ENCODE measurements at places on chromosomes 7 and 10.

GRCh38 chr7:42460148-42460547 lies 223.1 kb upstream of the GLI3 start:
- DNase-seq, result no peak

- no peak for DNase-seq
These were observed 694.1 kb downstream of the ANKRD7 start for GRCh38 chr7:118918556-118918955.

GRCh38 chr7:65269150-65269856 lies 104.4 kb upstream of the ZNF92 start:
- DNase-seq, result no peak

DNA sequence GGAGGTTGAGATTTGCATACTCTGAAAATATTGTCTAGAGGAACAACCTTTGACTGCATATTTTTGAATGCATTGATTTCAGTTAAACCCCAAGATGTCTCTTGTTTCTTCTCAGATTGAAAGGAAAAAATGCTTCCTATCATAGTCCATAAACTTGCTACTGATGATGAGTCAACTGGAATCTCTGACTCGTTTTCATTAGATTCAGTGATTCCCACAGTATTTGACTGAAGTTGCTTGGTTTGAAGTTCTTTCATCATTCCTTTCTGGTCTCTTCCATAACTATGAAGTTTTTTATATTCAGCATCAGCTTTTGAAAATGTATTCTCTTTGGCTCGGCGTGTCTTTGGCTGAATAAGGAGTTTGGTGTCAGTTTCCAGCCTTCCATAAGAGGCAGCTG lies 10.7 kb downstream of the PEX1 start:
- no peak for DNase-seq

DNA sequence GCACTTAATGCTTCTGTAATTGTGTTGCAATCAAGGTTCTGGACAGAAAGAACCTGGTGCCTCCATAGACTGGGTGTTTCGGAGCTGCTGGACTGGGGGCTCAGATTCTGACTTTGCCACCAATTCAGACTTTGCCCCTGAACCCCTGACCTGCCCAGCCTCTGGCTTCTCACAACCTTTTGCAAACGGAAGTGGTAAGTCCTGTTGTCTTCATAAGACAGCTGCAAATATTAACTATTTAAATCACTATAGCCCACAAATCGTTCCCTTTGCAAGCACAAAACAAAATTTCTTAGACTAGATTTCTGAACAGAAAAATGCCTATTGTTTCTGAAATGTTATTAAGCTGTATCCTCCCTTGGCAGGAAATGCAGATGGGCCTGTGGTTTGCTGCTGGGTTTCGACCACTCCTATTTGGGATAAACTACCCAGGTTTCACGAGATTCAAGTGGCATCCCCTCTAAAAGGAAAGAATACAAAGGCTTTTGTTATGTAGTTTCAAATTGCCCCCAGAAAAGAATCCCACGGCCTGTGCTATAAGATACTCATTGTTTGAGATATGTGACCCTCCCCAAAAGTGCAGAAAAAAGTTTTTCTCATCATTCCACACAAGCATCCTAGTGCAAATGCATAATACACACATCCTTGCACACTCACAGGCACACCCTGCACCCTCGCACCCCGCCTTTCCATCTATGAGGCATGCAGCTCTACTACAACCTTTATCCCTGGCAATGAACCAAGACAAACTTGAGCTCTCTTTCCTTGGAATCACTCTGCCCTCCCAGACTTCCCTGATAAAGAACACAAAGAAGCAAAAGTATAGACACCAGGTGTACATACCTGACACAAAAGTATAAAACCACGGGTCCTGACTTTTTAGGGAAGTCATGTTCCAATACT lies 209.1 kb downstream of the PRPF18 start:
- peak; percentile 28 for DNase-seq

DNA sequence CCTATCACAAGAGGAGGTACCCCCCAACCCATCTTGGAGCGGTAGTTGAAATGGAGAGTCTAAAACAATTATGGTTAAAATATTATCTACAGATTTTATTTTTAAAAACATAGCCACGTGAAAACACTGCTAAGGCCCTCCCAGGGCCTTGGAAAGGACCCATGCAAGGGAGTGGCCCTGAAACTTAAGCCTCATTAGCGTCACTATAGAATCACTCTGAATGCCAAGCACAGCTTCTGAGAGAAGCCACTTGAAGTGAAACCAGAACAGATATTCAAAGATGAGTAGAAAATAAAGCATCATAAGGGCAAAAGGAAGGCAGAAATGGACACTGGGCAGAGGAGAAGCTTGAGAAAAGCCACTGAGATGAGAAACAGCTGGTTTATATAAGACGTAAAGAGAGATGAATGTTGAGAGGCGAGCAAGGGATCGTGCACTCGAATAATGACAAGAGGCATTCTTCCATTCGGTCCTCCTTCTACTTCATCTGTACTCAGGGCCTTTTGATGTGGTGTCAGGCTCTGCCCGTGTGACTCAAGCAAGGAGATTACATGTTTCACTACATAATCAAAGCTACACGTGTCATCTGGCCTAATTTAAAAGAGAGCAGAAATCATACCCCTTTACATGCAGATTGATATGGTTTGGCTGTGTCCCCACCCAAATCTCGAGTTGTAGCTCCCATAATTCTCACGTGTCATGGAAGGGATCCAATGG lies 33.4 kb upstream of the SLC39A12 start:
- no peak for DNase-seq

- no peak for DNase-seq
These were observed 115.9 kb upstream of the NRG3 start for GRCh38 chr10:81759111-81759510.

DNA sequence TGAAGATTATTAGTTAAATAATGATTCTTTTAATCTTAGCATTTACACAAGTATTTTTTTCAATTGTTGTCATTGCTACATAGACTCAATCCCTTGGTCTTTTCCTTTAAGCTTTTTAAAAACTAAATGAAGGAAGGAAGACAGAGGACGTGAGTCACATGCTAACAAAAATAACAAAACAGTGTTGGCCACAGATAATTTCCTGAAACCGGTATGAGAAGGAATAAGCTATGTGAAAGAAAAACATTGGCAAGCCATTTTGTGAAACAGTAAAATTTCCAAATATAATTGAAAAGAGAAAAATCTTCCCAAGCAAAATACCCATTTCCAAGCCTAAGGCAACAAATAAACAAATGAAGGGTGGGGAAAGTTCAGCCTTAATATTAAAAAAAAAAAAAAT lies 223.0 kb downstream of the AHR start:
- DNase-seq, result no peak

DNA sequence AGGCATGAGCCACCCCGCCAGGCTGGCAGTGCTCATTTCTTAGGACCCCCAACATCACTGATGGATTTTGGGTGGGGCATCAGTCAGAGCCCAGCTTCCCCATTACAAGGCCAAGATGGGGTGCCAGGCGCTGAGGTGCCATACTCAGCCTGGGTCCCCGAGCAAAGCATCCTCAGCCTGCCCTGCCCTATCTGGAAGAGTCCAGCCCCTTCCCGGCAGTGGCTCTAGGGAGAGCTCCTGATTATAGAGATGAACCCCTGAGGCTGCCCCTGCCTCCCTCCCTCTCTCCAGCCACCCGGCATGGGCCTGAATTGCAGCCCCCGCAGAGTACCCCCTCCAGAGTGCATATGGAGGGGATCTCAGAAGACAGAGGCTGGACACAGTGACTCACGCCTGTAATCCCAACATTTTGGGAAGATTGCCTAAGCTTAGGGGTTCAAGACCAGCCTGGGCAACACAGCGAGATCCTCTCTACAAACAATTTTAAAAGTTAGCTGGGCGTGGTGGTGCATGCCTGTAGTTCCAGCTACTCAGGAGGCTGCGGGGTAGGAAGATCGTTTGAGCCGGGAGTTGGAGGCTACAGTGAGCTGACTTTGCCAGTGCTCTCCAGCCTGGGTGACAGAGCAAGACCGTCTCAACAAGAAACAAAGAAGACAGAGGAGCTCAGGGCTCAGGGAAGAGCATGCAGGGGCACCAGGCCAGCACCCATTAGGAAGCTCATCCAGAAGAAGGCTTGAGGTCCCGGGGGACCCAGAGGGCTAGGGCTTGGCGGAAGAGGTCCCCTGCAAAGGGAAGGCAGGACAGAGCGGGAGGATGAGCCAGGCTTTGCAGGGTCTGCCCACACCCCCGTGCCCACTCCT lies 13.3 kb downstream of the LAT2 start:
- no peak for DNase-seq

DNA sequence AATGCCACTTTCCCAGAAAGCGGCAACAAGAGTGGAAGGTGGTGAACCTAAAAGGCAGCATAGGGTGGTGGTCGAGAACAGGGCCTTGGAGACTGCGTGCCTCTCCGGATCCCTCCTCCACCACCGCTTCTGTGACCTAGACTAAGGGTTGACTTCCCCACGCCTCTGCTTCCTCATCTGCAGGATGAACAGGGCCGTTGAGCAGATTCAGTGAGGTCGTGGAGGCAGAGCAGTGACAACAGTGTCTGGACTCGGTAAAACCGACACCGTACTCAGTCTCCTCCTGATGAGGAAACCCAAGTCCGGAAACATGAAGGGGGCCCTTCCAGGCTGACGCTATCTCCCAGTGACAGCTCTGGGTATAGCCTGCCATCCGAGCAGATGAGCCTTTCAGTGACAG lies 162.6 kb downstream of the CELF2 start:
- peak; percentile 79 for DNase-seq

DNA sequence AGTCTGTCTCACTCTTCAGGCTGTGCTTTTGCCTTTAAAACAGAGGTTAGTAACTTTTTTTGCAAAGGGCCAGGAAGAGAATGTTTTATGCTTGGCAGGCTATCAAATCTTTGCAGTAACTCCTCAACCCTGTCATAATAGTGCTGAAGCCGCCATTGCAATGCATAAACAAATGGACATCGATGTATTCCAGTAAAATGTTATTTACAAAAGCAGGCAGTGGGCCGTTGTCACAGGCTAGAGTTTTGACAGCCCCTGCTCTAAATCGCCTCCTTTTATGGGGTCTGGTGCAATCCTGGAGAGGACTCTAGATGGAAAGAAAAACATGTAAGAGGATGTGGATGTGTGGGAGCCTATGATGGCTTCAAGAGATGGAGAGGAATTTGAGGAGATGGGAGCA lies 568.3 kb downstream of the TYW1 start:
- no peak for DNase-seq

DNA sequence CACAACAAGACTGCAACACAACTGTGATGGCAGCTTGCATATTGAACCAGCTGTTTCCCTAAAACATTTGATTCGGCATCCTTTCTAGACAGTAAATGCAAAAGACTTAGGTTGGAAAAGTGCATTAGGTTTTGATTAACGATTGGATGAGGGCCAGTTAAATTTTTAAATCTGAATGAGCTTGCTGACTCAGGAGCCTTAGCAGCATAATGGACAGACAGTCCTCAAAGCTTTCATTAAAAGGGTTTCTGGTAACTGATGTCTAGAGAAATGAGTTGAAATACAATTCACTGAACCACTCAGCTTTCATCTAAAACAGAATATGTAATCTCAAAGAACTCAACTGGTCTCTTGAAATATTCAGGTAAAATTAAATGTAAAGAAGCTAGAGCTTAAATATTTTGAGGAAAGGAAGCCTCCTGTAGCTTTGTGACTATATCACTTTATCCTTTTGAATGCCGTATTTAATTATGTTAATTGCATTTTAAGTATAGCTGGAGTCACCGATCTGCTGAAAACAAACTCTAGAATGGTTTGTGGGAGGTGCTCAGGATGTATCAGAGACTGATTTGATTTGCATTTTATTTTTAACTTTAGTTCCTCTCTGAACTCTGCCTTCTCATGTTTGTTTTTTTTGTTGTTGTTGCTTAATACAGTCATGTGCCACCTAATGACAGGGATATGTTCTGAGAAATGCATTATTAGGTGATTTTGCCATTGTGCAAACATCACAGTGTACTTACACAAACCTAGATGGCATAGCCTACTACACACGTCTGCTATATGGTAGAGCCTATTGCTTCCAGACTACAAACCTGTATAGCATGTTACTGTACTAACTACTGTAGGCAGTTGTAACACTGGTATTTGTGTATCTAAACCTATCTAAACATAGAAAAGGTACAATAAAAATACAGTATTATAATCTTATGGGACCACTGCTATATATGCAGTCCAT lies 29.2 kb upstream of the ATRNL1 start:
- no peak for DNase-seq

GRCh38 chr7:69871213-69871885 lies 273.1 kb downstream of the AUTS2 start:
- DNase-seq, result no peak
